NCI-H2227 treated with DMSO at 0.1 percent for 48 hours (cell line): ENCODE measurements at places on chromosomes 6 and 20.

DNA sequence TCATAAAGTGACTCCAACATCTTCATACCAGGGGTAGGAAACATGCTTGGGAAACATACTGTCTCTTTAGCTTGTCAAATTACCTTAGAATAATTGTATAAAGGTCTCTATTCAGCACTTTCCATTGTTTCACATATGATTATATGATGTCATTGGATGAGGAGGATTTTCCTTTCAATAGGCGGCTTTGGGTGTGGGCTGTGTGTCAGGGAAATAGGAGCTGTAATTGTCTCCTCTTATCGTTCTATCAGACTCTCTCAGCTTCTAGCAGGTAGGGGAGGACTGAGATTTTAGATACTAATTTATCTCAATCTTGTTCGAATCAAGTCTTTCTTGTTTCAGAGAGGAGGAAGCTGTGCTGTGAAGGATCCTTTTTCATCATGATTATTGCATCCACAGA lies 179.4 kb upstream of the OLIG3 start:
- DNase-seq, result no peak

DNA sequence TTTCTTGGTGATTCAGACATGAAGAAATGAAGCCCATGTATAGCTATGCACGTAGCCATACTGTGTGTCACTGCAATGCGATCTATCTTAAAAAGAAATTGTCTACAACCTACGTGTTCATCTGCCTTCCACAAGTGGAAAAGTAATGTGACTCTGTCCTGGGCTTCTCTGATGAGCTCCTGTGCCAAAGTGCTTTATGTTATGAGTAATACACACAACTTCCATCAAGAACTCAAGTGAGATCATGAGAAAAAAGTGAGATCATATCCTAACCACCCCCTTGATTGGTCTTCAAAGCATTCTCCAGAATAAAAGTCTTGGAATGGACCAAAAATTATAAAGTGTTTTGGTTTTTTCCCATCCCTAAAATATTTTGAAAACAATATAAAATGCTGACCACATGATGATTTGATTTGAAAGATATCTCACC lies 114.3 kb downstream of the DST start:
- DNase-seq, result no peak

DNA sequence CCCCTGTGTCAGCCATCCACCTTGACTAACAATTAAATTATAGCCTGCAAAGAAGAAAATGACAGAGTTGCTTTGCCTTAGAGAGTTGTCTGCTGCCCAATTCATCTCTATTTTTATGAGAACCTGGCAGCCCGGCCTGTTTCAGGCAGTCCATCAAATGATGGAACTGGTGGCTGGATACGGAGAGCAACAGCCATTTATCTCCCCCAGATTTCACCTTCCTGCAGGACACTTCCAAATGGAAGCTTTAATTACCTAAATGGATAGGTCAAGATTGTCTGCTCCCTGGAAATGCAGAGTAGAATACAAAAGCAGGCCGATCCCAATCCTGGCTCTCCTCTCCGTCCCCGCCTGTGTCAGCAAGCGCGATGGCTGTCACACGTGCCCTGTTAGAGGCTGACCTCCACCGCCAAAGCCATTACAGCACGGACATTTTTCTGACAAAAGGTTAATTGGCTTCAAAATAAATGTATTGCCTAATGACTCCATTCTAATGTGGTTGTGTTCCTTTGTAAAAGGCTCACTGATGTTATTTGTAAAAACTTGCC lies 86.7 kb downstream of the PACRG start:
- peak; percentile 97 for DNase-seq

DNA sequence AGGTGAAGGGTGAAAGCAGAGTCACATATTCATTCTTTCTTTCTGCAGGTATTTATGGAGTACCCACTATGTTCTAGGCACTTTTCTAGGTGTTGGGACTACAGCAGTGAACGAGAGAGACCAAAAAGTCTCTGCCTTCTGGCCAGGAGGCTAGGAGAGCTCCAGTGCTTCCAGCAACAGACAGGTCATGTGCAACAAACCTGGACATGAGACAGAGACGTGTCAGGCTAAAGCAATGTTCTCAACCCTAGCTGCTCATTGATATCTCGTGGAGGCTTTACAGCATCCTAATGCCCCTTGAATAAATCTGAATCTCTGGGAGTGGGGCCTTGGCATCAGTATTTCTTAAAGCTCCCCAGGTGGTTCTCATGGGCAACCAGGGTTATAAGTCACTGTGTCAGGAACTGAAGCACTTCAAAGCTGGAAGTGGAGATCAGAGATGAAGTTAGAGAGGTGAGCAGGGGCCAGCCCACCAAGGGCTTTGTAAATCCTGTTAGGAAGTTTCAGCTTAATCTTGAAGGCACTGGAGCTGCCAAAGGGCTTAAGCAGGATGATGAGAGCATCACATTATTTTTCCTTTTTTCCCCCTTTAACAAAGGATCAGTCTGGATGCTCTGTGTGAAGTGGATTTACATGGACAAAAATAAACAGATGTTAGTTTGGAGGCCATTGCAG lies 13.0 kb upstream of the TBCC start:
- no peak for DNase-seq

- DNase-seq, result no peak
These were observed 596.0 kb downstream of the COL12A1 start for GRCh38 chr6:74609871-74610270.

- DNase-seq, result no peak
These were observed 793 bp upstream of the HDAC2 start for GRCh38 chr6:113971741-113972140.

DNA sequence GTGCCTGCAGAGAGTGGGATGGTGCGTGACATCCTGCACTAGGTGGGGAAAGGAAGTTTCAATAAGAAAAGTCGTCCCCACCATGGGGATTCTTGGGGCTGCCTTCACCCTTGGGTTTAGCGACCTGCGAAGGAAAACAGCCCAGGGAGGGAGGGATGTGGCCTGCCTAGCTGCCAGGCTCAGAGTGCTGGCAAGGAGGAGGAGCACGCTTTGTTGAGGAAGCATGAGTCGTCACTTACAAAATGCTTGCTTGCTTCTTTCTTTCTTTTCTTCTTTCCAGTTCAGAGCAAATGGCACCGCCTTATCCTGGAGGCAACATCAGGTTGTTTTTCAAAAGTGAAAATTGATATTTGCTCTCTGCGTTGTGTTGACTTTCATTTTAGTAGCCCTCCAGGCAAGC lies 123.2 kb downstream of the TFAP2C start:
- no peak for DNase-seq
